ENCODE measurements at places on chromosomes 4 and X.

DNA sequence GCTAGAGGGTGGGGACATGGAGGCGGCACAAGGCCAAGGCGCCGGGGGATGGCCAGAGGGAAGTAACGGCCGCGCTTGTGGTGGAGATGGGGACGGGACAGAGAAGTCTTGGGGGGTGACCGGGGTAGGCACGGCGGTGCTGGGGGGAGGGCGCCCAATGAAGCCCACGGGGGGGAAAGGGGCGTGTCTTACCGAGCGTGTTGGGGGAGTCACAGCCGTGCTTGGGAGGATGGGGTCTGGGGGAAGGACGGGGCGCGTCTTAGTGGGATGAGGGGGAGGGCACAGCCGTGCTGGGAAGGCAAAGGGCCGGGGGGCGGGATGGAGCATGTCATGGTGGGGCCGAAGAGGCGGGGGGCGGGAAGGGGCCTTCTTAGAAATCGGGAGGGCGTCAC, 952 bp downstream of the ARSD start:
- peak; percentile 47 for DNase-seq

DNA sequence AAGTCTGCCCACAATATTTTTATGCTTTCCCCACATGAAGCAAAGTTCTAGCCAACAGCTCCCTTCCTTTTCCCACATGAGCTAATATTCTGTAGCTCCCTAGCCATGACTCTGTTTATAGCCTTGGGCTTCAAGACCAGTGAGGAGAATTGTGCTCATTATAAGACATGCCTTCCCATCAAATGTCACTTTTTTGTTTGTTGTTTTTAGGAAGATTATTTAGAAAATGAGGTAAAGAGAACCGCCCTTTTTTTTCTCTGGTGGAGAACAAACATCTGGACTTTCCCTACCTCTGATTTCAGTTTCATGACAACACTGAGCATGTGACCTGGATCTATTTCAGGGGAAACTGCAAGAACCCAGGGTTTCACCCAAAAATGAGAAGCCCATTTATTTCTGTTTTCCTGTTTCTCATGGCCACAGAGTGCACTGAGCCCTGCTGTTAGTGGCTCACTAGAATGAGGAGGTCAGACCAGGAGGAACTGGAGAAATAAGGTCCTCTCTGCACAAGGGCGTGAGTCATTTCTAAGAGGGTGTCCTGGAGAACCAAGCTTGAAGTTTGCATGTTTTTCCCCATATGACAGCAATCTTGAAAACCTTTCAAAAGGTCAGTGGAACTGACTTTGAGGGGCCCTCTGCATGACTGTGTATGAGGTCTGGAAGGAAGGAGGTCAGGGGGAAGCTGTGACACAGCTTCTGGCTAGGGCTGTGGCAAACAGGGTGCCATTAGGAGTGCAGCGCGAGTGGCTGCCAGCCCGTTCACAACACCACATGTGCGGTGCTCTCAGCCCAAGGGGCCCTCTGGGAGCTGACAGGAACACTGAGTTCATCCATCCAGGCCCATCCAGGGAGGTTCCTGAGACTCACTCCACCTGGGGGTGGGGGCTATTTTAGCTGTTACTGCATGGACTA, 55.2 kb downstream of the CHST7 start:
- peak; percentile 62 for DNase-seq

- no peak for DNase-seq
These were observed 111.3 kb upstream of the ATP8A1 start for GRCh38 chr4:42768125-42768748.

- no peak for DNase-seq
These were observed at the start of gene ANOS1 for GRCh38 chrX:8731559-8732395. TSS of gene ANOS1 (minus strand) at chrX:8732137. CDS start at chrX:8732036, 101 bp downstream.

DNA sequence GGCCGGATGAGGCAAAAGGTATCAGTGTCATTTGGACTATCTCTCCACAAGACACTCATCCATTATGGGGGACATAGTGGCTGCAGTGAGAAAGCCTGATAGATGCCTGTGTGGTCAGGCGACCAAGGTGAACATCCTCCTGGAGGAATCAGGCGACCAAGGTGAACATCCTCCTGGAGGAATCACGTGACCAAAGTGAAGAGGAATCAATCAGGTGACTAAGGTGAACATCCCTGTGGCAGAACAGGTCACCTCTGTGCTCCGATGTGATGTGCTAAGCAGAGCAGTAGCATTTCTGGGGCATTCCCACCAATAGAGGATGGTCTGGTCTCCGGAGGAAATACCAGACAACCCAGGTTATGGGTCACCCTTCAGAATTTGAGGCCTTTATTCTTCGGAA, 44.0 kb downstream of the RNF212 start:
- no peak for DNase-seq

DNA sequence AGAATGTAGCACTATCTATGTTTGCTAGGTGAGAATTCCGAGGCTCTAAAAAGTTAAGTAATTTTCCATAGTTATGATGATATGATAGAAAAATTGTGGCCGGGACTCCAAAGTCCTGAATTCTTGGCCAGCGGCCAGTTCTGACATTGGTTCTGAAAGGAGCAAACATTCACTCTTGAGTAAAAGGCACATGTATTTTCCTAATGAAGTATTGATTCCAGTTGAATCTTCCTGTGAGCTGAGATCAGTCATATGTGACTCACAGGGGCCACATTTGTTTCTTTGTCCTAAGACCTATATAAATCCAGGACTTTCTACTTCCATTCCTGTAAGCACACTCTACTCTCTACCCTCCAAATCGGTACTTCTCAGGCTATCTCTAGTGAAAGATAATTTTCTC, 349.9 kb downstream of the BMPR1B start:
- DNase-seq: peak; percentile 64

- DNase-seq: no peak
These were observed 10.4 kb upstream of the G3BP2 start for GRCh38 chr4:75683482-75684155.

DNA sequence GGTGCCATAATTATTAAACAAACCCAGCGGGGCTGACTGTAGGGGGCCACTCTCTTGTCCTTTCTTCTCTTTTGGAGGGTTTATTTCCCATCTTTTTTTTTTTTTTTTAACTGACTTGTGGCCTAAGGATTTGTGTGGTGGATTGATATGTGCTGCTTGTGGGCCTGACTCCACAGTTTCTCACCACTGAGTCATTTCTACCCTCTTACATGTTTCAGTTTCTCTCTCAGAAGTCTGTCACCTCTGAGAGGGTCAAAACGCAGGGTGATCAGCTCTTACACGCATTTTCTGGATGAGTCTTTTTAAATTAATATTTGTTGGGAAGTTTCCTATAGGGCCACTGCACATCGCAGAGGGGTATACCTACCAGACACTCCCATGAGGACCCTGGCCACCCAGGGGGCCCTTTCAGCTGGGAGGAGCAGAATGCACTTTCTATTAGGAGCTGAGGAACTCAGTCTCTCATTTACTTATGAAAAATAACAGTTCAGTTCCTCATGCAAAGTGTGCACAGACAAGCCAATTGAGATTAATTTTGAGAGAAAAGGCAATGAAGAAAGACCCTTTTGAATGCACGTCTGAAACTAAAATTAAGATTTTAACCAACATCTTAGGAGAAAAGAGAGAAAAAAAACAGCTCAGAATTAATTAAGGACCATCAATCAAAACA, 407.9 kb downstream of the TECRL start:
- DNase-seq: no peak

- DNase-seq: no peak
These were observed 342.9 kb upstream of the ADGRL3 start for GRCh38 chr4:60857130-60857753.

GRCh38 chr4:88911246-88912212, 145.5 kb downstream of the FAM13A start:
- DNase-seq: no peak

- no peak for DNase-seq
These were observed 691.3 kb upstream of the PCDH7 start for GRCh38 chr4:30028826-30029225.

DNA sequence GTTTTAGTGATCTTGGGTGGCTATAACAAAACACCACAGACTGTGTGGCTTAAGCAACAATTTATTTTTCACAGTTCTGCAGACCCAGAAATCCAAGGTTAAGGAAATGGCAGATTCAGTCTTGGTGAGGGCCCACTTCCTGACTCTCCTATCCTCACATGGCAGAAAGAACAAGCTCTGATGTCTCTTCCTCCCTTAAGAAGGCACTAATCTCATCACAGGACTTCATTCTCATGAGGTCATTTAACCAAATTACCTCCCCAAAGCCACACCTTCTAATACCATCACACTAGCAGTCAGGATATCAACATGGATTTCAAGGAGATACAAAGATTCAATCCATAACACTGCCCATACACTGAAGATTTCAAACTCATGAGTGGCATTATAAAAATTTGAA, 350.3 kb downstream of the GRID2 start:
- DNase-seq: no peak
